ENCODE measurements at places on chromosomes 11 and 22.
A peak's percentile ranks its signal among the peaks of the same experiment; 100 is the strongest.

- DNase-seq: peak; percentile 53
These were observed 26.8 kb upstream of the CELSR1 start for GRCh38 chr22:46564084-46564714.

DNA sequence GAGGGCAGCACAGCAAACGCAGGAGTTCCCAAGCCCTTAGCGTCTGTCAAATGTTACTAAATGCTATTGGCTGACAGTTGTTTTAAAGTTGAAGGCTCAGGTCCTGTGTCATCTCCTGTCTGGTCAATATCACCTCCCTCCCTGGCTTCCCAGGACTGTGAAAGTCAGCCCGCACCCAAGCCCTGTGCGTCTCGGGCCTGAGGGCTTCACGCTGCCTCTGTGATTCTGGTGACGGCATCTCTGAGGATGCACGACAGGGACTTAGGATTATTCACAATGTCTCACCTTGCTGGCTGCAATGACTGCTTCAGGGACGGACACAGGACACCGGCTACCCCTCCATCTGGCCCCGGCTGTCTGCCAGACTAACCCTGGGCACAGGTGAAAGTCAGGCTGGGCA is 415.3 kb downstream of the CTTN start:
- no peak for DNase-seq

- no peak for DNase-seq
These were observed 1.2 kb downstream of the CYTH4 start for GRCh38 chr22:37283393-37283937.

- DNase-seq: no peak
These were observed 8.6 kb downstream of the PLEKHA7 start for GRCh38 chr11:17005646-17006045.

DNA sequence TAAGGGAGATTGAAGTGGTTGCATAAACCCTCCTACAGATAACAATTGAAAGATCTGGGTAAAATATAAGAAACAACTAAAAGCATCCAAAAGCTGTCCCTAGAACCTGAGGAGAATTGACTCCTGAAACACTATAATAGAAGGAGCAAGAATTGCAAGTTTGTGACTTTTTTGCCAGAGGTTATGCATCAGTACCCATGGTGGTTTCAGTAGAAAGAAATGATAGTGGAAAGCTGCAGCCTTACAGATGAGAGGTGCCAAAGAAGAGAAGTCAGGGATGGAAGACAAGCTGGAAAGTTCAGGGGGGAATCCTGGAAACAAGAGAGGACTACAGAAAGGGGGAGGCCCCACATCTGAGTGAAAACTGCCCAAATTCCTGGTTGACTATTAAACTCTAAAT is 80.7 kb downstream of the PACS1 start:
- no peak for DNase-seq

- no peak for DNase-seq
These were observed 7.4 kb downstream of the TOLLIP start for GRCh38 chr11:1302041-1302460.

DNA sequence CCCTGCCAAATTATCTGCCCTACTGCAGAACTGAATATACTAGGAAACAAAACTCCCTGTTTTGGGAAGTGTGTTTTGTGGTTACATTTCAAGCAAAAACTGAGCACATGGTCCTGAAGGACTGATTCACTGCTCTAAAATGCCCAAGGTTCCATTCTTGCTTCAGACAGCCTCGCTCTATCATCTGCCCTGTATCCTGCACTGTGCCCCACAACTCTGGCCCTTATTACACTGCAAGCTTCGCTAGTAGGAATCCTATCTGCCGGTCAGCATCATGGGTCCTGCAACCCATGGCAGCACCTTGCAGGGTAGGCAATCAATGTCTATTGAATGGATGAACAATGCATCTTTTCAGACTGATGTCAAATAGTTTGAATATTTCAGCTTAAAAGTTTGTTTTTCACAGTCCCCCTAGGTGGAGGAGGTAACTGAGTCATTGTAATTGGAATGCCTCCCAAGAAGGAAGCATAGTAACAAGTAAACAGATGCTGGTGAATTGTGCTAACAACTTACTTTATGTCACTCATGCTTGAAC is 21.3 kb downstream of the LAYN start:
- DNase-seq: no peak

- DNase-seq: no peak
These were observed 1396.7 kb downstream of the BRD1 start for GRCh38 chr22:48431014-48431413.

DNA sequence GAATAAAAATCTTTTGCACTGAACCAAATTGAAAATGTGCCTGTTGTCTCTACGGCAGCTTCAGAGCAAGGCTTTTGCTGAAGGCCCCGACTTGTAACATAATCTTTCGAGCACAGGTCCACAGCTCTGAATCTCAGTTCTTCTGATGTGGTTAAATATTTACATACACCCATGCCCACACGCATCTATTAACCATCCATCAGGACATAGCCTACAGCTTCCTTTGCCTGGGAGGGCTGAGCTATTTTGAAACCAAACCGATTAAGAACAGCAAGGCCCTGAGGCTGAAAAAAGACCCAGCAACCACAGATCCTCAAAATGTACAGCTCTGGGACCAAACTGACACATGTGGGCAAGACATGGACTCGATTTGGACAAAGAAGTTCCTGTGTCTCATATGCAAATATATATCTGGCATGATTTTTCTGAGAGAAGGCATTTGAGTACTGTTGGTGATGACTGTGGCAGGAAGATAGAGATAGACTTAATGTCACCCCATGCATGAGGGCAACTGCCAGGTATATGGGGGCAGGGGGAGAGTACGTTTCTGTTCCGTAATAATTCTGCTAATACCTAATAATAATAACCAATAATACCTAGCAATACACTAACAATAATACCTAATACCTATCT is 322.7 kb upstream of the PLET1 start:
- DNase-seq: no peak

DNA sequence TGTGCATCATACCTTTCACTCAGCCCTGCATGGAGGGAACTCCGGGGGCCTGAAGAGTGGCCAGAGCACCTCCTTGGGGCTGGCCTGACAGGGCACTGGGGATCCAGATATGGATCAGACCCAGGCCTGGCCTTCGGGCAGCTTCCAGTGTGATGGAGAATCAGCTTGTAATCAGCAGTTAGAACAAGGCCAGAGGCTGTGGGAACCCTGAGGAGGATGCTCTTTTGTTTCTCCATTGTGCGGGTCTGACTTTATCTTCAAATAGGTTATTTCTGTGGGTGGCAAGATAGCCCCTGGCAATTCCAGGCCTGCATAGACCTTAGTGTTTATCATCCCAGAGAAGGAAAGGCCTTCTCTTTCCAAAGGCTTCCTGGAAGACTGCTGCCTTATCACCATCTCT is 12.3 kb downstream of the DGAT2 start:
- DNase-seq: no peak

- DNase-seq: peak; percentile 70
These were observed 25.6 kb downstream of the ARRB1 start for GRCh38 chr11:75325713-75326438.

DNA sequence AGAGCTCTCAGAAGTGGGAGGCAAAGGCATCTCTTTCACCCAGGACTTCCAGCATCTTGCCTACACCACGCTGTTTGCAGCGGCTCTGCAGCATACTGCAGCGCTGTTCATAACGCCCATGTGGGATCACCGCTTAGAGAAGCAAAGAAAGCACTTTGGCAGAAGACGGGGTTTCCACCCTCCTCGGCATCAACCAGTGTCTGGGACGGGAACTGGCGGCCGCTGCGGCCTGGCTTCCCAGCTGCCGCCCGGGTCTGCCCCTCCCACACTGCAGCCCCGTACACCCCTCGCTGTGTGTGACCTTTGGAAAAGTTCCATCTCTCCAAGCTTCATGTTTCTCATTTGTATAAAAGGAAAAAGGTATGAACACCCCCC is 545 bp upstream of the TIRAP start:
- DNase-seq: peak; percentile 62

Data from left ventricle myocardium inferior (tissue), 1 donor.